Activated CD8-positive, alpha-beta memory T cell treated with anti-CD3 and anti-CD28 coated beads, Interleukin-2, amount 50 U/mL, for 48 hours (primary cell): ENCODE measurements at places on chromosomes 11 and 22.
A peak's percentile ranks its signal among the peaks of the same experiment; 100 is the strongest.

DNA sequence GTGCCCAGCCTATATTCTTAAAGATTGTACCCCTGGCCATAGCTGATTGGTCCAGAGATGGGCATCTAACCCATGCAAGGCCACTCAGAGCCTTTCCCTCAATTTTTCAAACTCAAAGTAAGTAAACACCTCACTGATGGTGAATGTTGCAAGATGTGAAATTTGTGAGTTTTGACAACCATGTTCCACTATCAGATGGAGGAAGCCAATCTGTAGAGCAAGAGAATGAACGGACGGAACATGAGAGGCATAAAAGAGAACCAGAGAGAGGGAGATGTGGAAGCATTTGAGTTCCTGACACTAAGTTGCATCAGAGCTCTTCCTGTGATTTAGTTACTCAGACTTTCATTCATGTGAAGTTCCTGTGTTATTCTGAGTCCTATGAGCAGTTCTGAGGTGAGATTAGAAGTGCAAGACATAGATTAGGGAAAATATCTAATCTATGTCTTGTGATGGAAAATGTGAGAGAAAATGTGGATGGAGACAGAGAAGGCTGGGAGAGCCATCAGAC is 73.3 kb downstream of the PRSS23 start:
- DNase-seq = no peak

DNA sequence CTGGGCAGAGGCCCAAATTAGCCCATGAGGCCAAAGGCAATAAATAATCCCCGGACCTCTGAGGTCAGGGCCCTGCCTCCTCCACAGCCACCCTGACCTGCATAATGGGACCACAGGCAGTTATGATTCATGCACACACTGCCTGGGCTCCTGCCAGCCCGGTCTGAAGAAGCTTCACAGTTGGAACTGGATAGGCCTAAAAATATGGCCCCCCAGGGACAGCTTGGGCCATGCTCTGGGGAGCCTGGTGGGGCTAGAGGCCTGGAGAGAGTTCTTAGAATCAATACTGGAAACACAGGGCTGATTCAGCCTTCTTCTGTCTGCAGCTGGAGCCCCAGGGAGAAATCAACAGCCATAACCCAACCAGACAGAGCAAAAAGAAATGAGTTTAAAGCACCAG is 112.8 kb upstream of the CADM1 start:
- no peak for DNase-seq

- peak; percentile 77 for DNase-seq
Observed at GRCh38 chr11:65927904-65928397, 8.7 kb downstream of the DRAP1 start.

- DNase-seq = no peak
Observed at GRCh38 chr11:126800009-126800408, 200.6 kb downstream of the KIRREL3 start.

DNA sequence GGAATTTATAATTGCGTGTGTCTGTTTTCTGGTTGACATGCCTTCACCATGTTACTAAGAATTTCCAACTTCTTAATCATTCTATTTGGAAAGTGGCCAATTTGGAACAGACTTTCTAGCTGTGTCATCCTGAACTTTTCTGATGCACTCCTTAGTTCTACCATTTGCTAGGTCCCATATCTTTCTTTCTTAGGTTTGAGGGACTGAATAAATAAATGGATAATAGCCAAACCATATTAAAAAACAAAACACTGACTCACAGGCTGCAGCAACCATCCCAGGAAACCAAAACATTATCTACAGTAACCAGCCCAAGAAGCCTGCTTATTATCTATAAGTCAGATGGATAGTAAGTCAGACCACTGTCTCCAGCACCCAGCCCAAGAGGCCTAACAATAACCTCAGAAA is 57.5 kb upstream of the PLET1 start:
- no peak for DNase-seq

- no peak for DNase-seq
Observed at GRCh38 chr11:35511666-35512065, 13.8 kb downstream of the PAMR1 start.

- DNase-seq = no peak
Observed at GRCh38 chr22:20191000-20191515, 40.2 kb upstream of the CCDC188 start.

- no peak for DNase-seq
Observed at GRCh38 chr22:48635816-48636215, 1191.9 kb downstream of the BRD1 start.

DNA sequence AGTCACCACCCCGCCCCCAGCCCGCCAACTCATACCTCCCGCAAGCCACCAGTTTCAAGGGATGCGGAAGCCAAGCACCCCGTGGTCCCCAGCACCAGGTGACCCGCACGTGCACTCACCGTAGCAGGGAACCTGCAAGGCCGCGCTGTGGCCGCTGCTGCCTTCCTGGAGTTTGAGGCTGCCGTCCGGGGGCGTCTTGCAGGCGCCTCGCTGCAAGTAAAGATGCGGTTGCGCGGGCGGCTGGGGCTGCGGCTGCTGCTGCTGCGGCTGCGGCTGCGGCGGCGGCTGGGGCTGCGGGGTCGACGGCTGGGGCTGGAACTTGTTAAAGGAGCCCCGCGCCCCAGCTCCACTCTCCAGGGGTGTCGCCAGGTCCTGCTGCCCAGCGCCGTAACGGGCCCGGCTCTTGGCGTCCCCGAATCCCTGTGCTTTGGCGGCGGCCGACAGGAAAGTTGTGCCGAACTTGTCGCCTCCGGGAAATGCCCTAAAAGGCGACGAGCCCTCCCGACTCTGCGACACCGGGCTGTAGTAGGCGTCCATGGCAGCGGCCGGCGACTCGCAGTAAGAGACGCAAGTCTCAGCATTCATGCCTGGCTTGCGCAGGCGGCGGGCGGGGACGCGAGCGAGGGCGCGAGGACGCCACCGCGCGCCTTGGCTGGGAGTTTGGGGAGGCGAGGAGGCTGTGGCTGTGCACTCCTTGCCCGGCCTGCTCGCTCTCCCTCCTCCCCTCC is at the start of gene ALX4:
ALX4 (minus strand) TSS at position 662 of the 728 bp plus-strand sequence; CDS start at position 585, 77 bp downstream.
- DNase-seq = peak; percentile 71

GRCh38 chr11:134856056-134856971 is 444.3 kb upstream of the B3GAT1 start:
- DNase-seq = no peak

DNA sequence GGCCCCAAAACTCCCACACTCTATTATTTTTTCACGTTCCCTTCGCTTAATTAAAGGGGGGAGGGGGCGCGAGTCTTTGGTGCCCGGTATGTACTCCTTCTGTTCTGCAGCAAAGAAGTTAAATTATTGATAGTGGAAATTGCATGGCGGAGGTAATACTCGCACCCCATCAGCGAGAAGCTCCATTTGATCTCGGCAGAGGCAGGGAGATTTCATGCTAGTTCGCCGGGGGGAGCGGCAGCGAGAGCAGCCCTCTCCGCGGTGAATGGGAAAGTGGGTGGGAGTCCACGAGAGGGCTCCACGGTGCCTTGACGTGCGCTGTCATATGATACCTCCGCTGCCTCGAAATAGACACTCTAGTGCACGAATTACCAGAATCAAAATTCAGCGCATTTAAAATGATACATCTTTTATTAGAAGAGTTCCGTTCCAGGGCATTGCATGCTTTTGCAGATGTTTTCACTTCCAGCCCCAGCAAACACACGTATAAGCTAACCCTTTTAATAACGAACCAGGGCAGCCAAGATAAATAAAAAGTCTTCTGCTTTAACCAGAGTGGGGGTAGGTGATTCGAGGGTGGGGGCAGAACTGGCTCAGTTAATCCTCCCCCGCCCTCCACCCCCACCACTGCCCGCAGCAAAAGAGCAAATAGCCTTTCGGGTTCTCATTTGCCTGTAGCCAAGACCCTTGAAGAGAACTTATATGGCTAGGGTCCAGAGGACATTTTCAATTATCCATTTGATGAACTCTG is 1.3 kb upstream of the BDNF start:
- no peak for DNase-seq

GRCh38 chr22:28366856-28367255 is 312.8 kb downstream of the TTC28 start:
- DNase-seq = no peak

DNA sequence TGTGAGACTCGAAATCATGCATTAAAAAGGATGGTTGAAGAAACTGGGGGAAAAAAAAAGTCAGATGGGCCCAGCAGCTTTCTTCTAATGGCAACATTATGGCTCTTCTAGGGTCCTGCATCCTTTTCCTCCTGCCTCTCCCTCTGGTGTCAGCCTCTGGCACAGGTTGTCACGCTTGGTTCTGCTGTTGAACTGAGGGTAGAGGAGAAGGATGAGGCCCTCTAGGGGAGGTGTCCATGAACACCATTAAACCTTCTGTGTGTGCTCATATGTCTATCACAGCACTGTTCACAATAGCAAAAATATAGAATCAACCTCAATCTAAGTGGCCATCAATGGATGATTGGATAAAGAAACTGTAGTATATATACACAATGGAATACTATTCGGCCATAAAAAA is 36.0 kb downstream of the BUD13 start:
- DNase-seq = no peak

DNA sequence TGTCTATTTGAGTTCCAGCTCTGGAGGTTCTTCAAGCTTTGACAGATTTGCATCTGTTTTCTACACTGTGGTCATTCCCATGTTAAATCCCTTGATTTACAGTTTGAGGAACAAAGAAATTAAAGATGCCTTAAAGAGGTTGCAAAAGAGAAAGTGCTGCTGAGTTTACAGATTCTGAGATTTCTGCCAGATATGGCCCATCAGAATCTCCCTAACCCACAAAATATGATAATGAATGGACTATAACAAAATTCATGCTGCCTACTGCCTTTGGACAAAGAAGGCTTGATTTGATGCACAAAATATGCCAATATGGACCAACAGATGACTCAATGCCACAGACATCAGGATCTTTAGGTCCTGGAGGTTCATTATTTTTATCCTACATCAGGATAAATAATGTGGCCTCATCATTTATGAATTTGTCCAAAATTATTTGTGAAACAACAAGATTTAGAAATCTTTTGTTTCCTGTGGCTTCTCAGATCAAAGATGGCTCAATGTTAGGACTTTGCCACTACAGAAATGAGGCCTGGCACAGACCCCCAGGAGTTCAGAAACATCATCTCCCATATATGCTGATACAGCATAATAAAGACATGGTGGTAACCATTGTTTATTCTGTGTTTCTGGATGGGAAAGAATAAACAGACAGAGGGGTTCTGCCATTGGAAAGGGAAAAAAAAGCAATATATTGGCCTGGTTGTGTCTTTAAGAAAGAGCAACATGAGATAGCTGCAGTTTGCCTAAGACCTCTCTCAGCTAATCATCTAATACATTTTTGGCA is 6.7 kb downstream of the OR5AN1 start:
- no peak for DNase-seq

DNA sequence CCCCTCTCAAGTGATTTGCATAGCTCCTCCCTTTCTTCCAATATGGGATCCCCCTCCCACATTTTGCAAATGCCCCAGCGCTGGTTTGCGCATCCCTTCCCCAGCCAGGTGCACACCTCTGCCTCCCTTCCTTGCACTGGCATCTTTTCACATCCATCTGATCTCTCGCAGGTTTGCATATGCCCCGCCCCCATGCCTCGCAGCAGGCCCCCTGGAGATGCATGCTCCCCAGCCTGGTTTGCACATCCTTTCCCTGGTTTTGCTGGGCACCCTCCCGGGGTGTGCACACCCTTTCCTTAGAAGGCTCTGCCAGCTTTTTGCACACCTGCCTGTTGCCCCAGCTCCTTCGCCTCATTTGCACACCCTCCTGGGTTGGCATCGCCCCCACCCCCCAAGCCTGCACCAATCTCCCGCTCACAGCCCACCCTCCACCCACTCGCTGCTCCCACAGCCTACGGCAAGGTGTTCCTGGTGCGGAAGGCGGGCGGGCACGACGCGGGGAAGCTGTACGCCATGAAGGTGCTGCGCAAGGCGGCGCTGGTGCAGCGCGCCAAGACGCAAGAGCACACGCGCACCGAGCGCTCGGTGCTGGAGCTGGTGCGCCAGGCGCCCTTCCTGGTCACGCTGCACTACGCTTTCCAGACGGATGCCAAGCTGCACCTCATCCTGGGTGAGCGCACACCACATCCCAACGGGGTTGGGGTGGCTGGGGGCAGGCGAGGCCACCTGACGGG is 917 bp downstream of the RPS6KA4 start:
- no peak for DNase-seq

DNA sequence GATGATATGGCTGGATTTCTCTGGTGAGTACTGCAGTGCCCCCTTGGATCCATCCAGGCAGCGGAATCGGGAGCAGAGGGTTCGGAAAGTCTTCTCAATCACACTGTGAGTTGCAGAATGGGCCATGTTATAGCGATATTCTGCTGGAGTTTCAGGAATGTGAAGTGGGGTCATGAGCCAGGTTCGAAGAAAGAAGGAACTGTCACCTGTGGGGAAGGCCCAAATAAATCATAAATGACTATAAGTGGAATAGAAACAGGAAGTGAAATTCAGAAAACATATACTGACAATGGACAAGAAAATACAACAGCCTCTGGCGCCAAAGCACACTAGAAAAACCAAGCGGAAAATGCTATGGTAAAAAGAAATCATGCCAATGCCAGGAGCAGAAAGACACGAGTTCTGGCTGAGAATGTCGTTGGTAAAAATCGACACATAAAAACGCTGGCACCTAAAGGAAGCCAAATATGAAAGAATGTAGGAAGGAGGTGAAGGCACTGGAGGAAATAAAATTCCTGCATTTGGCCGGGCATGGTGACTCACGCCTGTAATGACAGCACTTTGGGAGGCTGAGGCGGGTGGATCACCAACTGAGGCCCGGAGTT is 10.0 kb upstream of the AMBRA1 start:
- no peak for DNase-seq

- DNase-seq = no peak
Observed at GRCh38 chr11:93972790-93973189, 48.4 kb upstream of the HEPHL1 start.

DNA sequence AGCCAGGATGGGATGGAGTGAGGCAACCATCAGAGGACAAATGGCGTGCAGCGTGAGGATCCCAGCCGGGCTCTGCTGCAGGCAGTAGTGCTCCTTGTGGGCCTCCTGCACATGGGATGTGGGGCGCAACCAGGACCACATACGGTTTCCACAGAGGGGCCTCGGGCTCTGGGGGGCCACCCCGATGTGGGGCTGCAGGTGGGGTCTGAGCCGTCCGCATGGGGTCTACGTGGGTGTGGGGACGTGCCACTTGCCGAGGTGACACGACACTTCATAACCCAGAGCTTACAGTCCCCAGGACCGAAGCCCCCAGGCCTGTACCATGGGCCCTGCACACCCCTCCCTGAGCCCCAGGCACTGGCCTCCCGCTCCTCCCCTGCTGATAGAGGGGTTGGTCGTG is 10.8 kb downstream of the TTLL8 start:
- no peak for DNase-seq

- no peak for DNase-seq
Observed at GRCh38 chr22:27487600-27488452, 313.7 kb downstream of the MN1 start.
